ENCODE measurements at places on chromosomes 5 and 9.

DNA sequence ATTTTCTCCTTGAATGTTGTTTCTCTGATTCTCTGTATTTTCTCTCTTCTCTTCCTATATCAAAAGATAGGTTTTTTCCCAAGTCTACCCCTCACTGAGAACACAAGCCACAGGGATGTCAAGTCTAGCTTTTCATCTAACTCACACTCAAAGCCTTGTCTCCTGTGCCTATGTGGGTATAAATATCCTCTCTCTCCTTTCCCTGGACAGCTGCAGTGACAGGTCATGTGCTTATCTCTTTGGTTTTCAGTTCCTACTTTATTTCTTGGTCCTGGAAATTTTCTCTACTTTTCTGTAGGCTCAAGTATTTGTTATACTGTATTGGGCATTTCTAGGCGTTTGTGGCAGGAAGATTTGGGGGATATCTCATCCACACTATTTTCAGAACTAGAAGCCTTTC, 182.4 kb upstream of the MVB12B start:
- H3K4me3 ChIP-seq: no peak overlapping the region
- peaks cover 91% of the 10 kb centered on the region for H3K27me3 ChIP-seq
- no peak for DNase-seq
- H3K4me1 ChIP-seq: no peaks in the 10 kb centered on the region

GRCh38 chr9:123011878-123012528, 21.5 kb upstream of the GPR21 start:
- H3K4me1 ChIP-seq: no peaks in the 10 kb centered on the region
- DNase-seq: no peak
- no peak overlapping the region for H3K4me3 ChIP-seq
- no peaks in the 10 kb centered on the region for H3K27me3 ChIP-seq
- peaks cover 40% of the 10 kb centered on the region for H3K36me3 ChIP-seq

- peak; percentile 29 for DNase-seq
- no peak within 1 kb of the TSS for H3K27ac ChIP-seq
- no peaks in the 10 kb centered on the region for H3K27me3 ChIP-seq
- peak within 1 kb of the TSS; percentile 53 for H3K4me3 ChIP-seq
- H3K4me1 ChIP-seq: peaks cover 16% of the 10 kb centered on the region
Measured at GRCh38 chr5:132257131-132258101, at the start of gene PDLIM4. Gene PDLIM4, plus strand, starts transcription at chr5:132257696. Its CDS starts 39 bp downstream, at chr5:132257735.

DNA sequence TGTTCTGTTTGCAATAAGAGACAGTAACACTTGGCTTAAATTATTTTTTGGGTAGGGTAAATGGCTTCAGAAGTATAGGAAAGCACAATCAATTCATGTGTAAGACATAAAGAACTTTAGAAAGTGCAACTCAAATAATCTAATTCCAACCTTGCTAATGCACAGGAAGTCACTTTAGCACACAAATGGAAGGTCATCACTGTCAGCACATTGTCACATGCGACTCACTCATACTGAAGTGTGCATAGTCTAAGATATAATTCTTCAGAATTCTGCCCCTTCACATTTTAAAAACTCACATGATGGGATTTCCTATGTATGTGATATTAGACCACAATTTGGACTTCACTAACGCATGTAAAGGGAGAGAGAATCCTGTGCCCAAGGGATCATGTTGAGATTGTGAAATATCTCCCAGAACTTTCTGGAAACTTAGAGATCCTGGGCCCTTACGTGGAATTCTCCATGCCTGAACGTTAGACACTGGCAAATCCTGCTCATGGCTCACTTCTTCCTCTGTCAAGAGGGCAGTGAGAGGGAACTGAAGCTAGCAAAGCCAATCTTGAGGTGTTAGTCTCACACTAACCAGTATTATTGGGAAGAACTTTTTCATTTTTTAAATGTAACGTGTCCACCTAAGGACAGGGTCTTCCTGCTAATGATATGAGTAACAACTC, 403.2 kb upstream of the PTGER4 start:
- H3K4me1 ChIP-seq: peaks cover 5% of the 10 kb centered on the region
- no peak overlapping the region for H3K27ac ChIP-seq
- H3K36me3 ChIP-seq: no peaks in the 10 kb centered on the region
- no peak for DNase-seq
- no peaks in the 10 kb centered on the region for H3K27me3 ChIP-seq
- no peak overlapping the region for H3K4me3 ChIP-seq

- no peak for DNase-seq
- H3K27me3 ChIP-seq: no peaks in the 10 kb centered on the region
- H3K27ac ChIP-seq: no peak overlapping the region
- H3K4me1 ChIP-seq: peaks cover 11% of the 10 kb centered on the region
Measured at GRCh38 chr9:35508069-35508468, 18.2 kb downstream of the RUSC2 start.

- DNase-seq: no peak
- H3K27ac ChIP-seq: no peak overlapping the region
- no peaks in the 10 kb centered on the region for H3K27me3 ChIP-seq
- no peak overlapping the region for H3K4me3 ChIP-seq
- H3K36me3 ChIP-seq: no peaks in the 10 kb centered on the region
Measured at GRCh38 chr5:56064984-56065383, 70.2 kb upstream of the IL6ST start.

GRCh38 chr5:95808686-95809413, 13.7 kb downstream of the GLRX start:
- H3K27me3 ChIP-seq: no peaks in the 10 kb centered on the region
- no peak overlapping the region for H3K4me3 ChIP-seq
- no peaks in the 10 kb centered on the region for H3K36me3 ChIP-seq
- DNase-seq: peak; percentile 96

- H3K4me3 ChIP-seq: no peak overlapping the region
- H3K36me3 ChIP-seq: no peaks in the 10 kb centered on the region
- no peaks in the 10 kb centered on the region for H3K27me3 ChIP-seq
- H3K27ac ChIP-seq: no peak overlapping the region
Measured at GRCh38 chr9:71602652-71603051, 165.7 kb downstream of the CEMIP2 start.

GRCh38 chr9:12798066-12798770, 23.4 kb downstream of the LURAP1L start:
- H3K27ac ChIP-seq: no peak overlapping the region
- H3K4me1 ChIP-seq: peaks cover 3% of the 10 kb centered on the region
- no peaks in the 10 kb centered on the region for H3K36me3 ChIP-seq
- no peaks in the 10 kb centered on the region for H3K27me3 ChIP-seq
- H3K4me3 ChIP-seq: no peak overlapping the region

DNA sequence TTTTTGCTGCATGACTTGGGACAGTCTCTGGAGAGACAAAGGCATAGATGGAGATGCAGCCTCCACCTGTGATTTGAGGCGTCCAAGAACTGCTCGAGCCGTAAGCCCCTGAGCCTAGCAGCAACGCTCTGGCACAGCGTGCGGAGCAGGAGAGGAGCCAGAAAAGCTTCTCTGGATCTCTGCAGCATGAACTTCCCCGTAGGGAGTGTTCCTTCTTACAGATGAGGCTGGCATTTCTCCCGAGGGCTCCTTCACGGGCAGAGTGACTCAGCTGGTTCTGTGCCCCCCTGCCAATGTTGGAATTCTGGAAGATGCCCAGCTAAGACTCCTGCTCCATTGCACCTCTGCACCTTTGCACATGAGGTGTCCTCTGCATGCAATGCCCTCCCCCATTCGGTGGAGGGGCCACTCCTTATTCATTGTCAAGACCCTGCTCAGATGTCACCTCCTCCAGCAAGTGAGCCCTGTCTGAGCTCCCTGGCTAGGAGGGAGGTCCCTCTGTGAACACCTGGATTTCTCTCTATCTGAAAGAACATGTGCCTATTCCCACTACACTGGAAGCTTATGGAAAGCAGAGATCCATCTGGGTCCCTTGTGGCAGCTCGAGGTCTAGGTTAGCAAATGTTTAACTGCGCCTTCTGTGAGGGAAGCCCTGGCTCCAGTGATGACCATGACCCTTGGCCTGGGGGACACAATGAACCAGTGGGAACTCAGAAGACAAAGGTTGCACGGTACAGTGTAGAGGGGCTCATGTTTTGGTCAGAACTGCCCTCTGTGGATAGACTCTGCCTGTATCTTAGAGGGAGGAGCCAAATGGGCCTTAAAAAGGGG, 39.6 kb downstream of the SH3PXD2B start:
- H3K4me1 ChIP-seq: peaks cover 41% of the 10 kb centered on the region
- no peak overlapping the region for H3K27ac ChIP-seq
- no peaks in the 10 kb centered on the region for H3K36me3 ChIP-seq
- H3K27me3 ChIP-seq: no peaks in the 10 kb centered on the region
- peak; percentile 29 for DNase-seq

- H3K4me3 ChIP-seq: peak overlapping the region; percentile 89
- peaks cover 6% of the 10 kb centered on the region for H3K4me1 ChIP-seq
- peak; percentile 21 for DNase-seq
- peak overlapping the region; percentile 89 for H3K27ac ChIP-seq
- no peaks in the 10 kb centered on the region for H3K27me3 ChIP-seq
- H3K36me3 ChIP-seq: no peaks in the 10 kb centered on the region
Measured at GRCh38 chr5:119453040-119453373, 710 bp downstream of the HSD17B4 start.

DNA sequence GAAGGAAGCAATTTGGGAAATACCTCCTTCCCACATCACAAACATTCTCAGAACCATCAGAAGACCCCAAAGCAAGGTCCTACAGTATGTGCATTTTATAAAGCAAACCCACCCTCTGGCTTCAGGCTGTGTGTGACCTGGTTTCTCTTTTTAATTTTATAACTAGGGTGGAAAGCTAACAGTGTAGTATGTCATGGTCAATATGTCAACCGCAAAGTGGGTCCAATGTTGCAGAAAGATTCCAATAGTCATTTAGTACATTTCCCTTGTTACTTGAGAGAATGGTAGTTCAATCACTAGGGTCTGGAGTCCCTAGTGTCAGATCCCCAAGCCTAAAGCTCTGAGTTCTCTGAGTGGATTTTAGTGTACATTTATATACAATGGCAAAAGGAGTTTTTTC, 96.2 kb downstream of the FGF1 start:
- no peak overlapping the region for H3K4me3 ChIP-seq
- no peaks in the 10 kb centered on the region for H3K36me3 ChIP-seq

GRCh38 chr5:67880511-67880805, 335.1 kb upstream of the PIK3R1 start:
- no peak overlapping the region for H3K4me3 ChIP-seq
- H3K36me3 ChIP-seq: no peaks in the 10 kb centered on the region
- H3K27me3 ChIP-seq: no peaks in the 10 kb centered on the region
- DNase-seq: no peak

DNA sequence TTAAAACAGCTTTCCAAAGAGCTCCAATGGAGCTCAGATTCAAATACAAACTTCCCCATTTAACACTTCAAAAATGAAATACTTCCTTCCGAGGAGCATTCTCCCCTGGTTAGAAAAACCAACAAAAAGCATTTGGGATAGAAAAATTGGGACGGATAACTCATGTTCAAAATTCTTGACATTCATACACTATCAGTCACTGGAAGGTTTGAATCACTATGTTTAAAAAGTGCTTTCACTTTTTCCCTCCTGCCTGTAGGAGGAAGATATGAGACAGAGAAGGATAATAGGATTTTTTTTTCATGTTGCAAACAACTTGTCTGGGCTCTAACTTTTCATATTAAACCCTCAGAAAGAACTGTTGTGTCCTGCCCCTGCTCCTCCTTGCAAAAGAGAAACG, 412.0 kb downstream of the ACTL7B start:
- H3K27me3 ChIP-seq: no peaks in the 10 kb centered on the region
- no peak overlapping the region for H3K27ac ChIP-seq
- no peaks in the 10 kb centered on the region for H3K4me1 ChIP-seq
- no peak for DNase-seq
- no peaks in the 10 kb centered on the region for H3K36me3 ChIP-seq

DNA sequence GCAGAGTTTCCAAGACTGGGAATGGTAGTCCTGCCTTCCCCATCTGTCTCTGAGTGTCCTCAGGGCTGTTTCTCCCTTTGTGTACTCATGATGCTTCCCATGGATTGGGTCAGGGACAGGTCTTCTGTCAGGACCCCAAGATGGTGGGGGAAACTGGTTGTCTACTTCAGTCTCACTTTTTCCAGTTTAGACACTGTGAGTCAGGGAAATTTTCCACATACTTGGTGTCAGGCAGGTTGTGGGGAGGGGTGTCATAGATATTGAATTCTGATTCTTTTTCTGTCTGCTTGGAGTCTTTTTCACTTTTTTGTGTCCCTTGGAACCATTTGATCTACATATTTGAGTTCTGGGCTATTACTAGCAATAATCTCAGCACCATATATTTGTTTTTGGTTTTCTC, 10.3 kb downstream of the POLK start:
- no peaks in the 10 kb centered on the region for H3K4me1 ChIP-seq
- peaks cover 18% of the 10 kb centered on the region for H3K36me3 ChIP-seq
- H3K27ac ChIP-seq: no peak overlapping the region
- H3K4me3 ChIP-seq: no peak overlapping the region
- no peak for DNase-seq
- no peaks in the 10 kb centered on the region for H3K27me3 ChIP-seq

GRCh38 chr9:112863746-112864145, 26.9 kb downstream of the SLC46A2 start:
- H3K27ac ChIP-seq: no peak overlapping the region
- DNase-seq: no peak
- no peaks in the 10 kb centered on the region for H3K36me3 ChIP-seq
- H3K27me3 ChIP-seq: no peaks in the 10 kb centered on the region
- no peaks in the 10 kb centered on the region for H3K4me1 ChIP-seq
- H3K4me3 ChIP-seq: no peak overlapping the region

DNA sequence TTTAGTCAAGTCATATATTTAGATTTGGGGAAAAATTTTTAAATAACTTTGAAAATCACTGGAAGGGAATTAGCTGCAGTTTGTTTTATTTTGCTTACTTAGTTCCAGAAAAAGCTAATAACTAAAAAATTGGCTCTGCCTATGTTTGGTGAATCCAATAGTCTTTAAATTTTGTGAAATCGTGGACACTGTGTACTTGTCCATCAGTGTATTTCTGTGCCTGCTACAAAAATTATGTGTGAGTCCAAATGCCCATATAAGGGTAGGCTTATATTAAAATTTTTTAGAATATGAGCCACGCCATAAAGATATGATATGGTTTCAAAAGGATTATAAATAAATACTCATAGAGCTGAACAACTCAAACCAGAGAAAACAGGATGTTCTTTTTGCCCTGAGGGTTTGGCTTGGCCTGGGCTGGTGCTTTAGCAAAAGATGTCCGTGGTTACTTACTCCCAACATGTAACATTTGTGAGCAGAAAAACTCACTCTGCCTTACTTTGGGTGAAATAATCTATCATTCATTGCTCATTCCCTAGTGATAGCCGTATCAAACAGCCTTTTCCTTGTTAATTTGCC, 133.2 kb upstream of the PRLR start:
- no peaks in the 10 kb centered on the region for H3K4me1 ChIP-seq
- H3K27me3 ChIP-seq: no peaks in the 10 kb centered on the region
- no peak overlapping the region for H3K27ac ChIP-seq
- no peak for DNase-seq
- H3K4me3 ChIP-seq: no peak overlapping the region
- H3K36me3 ChIP-seq: no peaks in the 10 kb centered on the region

- H3K4me1 ChIP-seq: no peaks in the 10 kb centered on the region
- no peaks in the 10 kb centered on the region for H3K27me3 ChIP-seq
- no peak for DNase-seq
- no peaks in the 10 kb centered on the region for H3K36me3 ChIP-seq
Measured at GRCh38 chr5:95969651-95970358, 8.2 kb upstream of the ELL2 start.

DNA sequence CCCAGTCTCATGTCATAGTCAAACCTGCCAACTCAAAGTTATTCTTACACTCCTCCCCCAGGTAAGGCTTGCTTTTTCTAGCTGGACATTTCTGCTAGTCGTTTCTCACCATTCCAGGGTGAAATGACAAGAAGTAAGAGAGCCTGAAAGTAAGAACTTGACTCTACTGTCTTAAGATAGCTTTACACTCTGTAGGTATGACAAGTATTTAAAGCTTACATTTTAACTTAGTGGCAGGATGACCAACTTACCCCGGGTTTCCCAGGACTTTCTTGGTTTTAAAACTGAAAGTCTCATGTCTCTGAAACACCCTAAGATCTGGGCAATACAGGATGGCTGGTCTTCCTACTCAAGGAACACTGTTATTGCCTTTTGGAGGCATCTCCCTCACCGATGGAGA, 67.5 kb upstream of the PIK3R1 start:
- no peaks in the 10 kb centered on the region for H3K27me3 ChIP-seq
- DNase-seq: no peak
- no peak overlapping the region for H3K27ac ChIP-seq
- H3K4me1 ChIP-seq: no peaks in the 10 kb centered on the region
- no peak overlapping the region for H3K4me3 ChIP-seq

All from A673 (cell line).